ENCODE measurements at places on chromosomes 4 and X.

DNA sequence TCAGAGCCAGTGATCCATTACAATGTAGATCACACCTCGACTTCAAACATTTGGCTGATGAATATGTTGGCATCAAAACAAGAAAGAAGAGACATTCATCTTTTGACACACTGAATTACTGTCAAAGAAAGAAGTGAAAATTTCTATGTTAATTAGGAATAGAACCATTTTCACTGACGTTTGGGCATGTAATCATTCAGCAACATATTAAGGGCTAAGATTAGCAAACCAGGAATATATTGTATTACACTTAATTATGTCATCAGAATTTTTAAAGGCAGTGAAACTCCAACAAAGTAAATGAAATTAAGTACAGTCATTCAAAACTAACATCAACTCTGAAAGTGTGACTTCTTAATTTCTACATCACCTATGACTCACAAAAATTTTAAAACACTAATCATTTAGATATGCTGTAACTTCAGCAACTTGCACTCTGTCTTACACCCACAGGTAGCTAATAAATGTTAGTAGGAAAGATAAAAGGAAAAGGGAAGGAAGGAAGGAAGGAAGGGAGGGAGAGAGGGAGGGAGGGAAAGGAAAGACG is 1.4 kb upstream of the SMR3A start:
- H3K4me1 ChIP-seq = no peaks in the 10 kb centered on the region
- H3K36me3 ChIP-seq = no peaks in the 10 kb centered on the region
- no peak for DNase-seq
- H3K4me3 ChIP-seq = no peak overlapping the region
- H3K27ac ChIP-seq = no peak overlapping the region
- H3K27me3 ChIP-seq = no peaks in the 10 kb centered on the region

DNA sequence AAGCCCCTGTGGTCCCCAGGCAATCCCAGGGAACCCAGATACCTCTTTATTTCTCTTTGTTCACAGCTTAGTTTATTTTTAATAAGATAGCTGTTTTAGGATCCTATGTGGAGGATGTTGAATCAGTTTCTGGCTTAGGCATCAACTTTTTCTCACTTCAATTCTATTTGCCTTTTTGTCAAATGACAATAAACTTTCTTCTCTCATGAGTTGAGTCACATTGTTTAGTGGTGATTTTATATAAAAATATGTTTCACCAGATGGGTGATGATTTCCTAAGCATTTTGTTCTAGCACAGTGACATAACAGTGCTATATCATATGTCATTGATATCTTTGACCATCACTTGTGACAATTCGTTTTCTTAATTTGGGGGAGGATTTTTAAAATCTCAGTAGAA is 198.1 kb upstream of the PUDP start:
- no peak overlapping the region for H3K27ac ChIP-seq
- no peak overlapping the region for H3K4me3 ChIP-seq
- no peaks in the 10 kb centered on the region for H3K27me3 ChIP-seq
- no peak for DNase-seq
- H3K4me1 ChIP-seq = no peaks in the 10 kb centered on the region

DNA sequence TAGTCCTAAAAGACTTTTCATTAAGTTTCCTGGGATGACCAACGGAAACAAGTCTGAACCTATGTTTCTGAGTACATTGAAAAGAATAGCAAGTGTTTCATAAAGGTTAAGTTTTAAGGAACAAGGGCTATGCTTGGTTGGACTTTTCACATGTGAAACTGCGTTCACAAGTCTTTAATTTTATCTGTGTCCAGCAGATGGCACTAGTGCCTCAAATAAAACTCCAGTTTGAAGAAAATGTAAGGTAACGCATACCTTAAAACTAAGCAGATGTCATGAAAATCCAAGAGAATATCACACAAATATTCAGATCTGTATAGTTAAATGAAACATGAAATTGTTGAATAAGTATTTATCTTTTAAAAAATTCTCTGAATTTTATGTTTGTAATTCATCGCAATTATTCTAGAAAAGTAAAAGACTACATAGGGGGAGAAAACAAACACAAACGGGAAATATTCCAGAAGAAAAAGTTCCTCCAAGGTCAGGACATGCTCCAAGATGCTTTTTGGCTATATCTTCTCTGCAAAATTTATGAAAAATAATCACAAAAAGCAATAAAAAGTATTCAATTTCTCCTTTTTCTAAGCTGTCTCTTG is 89.6 kb upstream of the MAD2L1 start:
- no peak overlapping the region for H3K27ac ChIP-seq
- H3K36me3 ChIP-seq = no peaks in the 10 kb centered on the region
- no peak overlapping the region for H3K4me3 ChIP-seq
- H3K4me1 ChIP-seq = no peaks in the 10 kb centered on the region
- DNase-seq = no peak
- H3K27me3 ChIP-seq = no peaks in the 10 kb centered on the region

GRCh38 chr4:166421556-166422156 is 548.6 kb downstream of the TLL1 start:
- no peaks in the 10 kb centered on the region for H3K4me1 ChIP-seq
- no peaks in the 10 kb centered on the region for H3K36me3 ChIP-seq
- no peak overlapping the region for H3K27ac ChIP-seq
- DNase-seq = no peak
- no peak overlapping the region for H3K4me3 ChIP-seq

DNA sequence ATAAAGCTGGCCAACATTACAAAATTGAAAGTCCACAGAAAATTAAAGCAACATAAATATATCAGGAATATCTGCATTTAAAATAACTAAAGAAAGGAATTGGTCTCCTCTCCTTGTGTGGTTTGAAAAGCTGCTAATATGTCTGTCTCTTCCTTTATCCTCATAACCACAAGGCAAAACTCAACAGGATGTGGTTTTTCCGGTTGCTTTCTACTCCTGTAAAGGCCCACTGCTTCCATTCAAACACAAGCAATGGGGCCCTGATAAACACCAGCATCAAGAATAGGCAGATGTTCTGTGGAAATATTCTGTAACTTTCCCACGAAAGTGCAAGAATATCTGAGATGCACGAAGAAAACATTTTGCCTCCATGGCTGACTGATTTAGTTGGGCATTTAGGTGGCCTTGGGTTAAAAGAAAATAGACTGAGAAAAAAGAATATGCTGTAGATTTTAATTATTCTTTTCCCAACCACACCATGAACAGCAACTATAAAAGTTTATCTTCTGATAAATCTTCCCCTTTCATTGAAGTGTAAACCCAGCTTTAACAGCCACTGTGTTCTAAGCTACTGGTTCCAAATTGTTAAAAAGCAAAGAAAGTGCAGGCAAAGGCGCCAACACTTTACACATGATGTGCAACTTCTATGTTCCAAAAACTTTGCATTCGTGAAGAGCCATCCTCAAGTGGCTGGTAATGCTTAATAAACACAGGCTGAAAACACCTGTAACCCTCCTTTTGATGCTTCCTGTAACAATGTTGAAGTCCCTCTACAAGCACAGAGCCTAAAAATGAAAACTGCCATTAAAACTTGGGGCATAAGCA is 50.5 kb upstream of the NDST3 start:
- no peak overlapping the region for H3K4me3 ChIP-seq
- no peaks in the 10 kb centered on the region for H3K27me3 ChIP-seq
- H3K4me1 ChIP-seq = no peaks in the 10 kb centered on the region
- no peak for DNase-seq
- no peak overlapping the region for H3K27ac ChIP-seq

DNA sequence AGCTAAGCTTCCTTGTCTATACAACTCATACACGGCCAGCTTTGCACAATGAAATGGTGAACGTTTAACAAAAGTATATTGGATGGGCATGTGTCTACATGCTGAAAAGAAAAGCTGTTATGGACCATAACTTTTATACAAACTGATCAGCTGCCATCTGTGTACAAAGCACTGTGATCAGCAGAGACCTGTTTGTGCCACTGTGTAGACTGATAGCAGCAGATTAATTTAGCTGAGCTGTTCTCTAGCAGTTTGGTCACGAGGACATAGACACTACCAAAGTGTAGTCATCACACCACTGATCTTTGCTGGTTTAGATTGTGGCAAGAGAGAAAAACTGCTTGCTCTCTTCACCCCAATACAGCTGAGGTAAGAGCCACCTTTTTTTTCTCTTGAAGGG is 124.5 kb downstream of the RAPGEF2 start:
- H3K4me1 ChIP-seq = peaks cover 3% of the 10 kb centered on the region
- no peaks in the 10 kb centered on the region for H3K36me3 ChIP-seq
- no peak overlapping the region for H3K4me3 ChIP-seq
- H3K27me3 ChIP-seq = no peaks in the 10 kb centered on the region

DNA sequence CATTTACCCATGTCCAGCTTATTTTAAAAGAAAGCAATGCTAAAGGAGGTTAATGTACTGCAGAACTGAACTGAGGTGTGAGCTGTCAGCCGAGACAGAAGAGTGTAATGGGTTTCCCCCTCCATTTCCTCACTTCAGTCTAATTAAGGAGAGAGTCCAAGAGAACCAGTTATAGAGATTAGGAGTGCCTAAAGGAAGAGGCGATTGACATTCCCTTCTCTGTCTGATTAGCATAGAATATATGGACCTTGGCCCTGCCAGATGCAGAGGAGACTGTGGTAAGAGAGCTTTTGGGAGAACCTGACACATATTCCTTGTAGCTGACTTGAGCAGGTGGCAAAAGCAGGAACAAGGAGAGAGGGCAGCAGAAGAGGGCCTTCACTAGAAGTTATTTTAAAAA is 137.5 kb upstream of the INPP4B start:
- H3K27me3 ChIP-seq = no peaks in the 10 kb centered on the region
- no peak overlapping the region for H3K4me3 ChIP-seq
- DNase-seq = no peak
- H3K4me1 ChIP-seq = no peaks in the 10 kb centered on the region
- H3K36me3 ChIP-seq = no peaks in the 10 kb centered on the region

DNA sequence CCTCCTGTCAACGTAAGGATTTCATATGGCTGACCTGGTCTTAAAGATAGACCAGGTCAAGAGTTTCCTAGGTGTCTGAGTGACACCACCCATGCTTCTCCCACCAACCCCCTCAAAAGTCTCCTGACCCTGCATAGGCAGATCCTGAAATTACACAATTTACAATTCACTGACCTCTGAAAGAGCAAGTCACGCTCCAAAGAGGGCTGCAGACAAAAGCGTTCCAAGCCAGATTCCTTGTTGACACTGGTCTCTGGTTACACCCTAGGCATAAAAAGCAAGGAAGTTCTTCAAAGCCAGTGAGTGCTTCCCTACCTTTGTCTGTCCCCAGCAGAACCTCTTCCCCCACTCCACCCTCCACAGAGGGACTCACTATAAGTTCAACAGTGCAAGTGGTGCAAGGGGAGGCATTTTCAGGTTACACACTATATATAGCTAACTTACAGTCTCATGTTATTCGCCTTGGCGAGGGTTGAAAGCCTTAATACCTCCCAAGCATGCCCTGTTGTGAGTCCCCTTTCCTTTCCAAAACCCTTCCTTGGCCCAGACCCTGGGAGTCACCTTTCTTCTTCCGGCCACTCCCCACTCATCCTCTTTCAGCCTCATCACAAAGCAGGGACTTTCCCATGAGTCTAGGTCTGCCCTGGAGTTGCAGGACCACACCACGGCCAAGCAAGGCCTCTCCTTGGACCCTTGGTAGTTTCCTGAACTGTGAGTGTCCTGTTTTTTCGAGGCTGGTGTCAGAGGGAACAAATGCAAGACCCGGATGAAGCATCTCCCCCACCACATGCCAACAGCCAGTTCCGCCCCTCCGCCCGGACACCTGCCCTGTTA is 58.0 kb upstream of the KLF3 start:
- no peak for DNase-seq
- no peaks in the 10 kb centered on the region for H3K36me3 ChIP-seq
- no peaks in the 10 kb centered on the region for H3K27me3 ChIP-seq

GRCh38 chrX:39261446-39262147 is 460.3 kb downstream of the MID1IP1 start:
- DNase-seq = no peak
- H3K27me3 ChIP-seq = no peaks in the 10 kb centered on the region
- H3K36me3 ChIP-seq = no peaks in the 10 kb centered on the region
- H3K4me1 ChIP-seq = peaks cover 3% of the 10 kb centered on the region

DNA sequence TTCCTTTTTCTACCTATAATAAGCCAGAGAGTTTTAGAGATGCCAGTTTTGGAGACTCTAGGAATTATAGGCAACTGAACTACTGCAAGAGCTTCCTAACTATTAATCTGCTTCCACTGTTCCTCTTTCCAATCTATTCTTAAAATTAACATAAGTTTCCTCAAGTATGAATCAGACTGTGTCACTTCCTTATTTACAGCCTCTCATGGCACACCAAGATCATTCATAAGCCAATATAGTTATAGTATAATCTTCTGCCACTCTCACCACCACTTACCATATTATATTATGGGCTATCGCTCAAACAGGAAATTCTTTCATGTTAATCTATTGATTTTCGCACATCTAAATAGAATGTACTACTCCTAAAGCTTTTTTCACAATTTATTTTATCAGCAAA is 383.5 kb downstream of the STPG2 start:
- no peaks in the 10 kb centered on the region for H3K4me1 ChIP-seq
- H3K27ac ChIP-seq = no peak overlapping the region
- no peak for DNase-seq
- no peaks in the 10 kb centered on the region for H3K27me3 ChIP-seq

DNA sequence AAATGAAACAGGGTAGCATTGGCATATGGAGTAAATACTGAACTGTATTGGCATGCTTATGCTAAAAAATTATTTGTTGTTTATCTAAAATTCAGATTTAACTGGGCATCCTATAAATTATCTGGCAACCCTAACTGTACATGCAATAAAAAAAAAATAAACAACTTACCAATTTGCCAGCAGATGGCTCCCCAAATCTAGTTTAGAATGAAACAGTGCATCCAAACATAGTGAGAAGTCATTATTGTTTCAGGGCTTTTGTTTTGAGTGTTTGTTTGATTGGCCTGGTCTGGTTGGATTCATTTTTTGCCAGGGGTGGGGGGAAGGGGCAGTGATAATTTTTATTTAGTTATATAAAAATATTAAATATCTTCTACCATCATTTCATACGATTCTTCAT is 12.8 kb upstream of the NSUN7 start:
- no peaks in the 10 kb centered on the region for H3K4me1 ChIP-seq
- no peak overlapping the region for H3K27ac ChIP-seq
- H3K27me3 ChIP-seq = no peaks in the 10 kb centered on the region
- no peak overlapping the region for H3K4me3 ChIP-seq
- H3K36me3 ChIP-seq = no peaks in the 10 kb centered on the region
- DNase-seq = no peak

- no peak for DNase-seq
- no peaks in the 10 kb centered on the region for H3K4me1 ChIP-seq
- no peaks in the 10 kb centered on the region for H3K27me3 ChIP-seq
- H3K27ac ChIP-seq = no peak overlapping the region
Observed at GRCh38 chrX:132652871-132653270, 164.0 kb upstream of the MBNL3 start.

- no peaks in the 10 kb centered on the region for H3K4me1 ChIP-seq
- H3K36me3 ChIP-seq = no peaks in the 10 kb centered on the region
- H3K4me3 ChIP-seq = no peak overlapping the region
- no peaks in the 10 kb centered on the region for H3K27me3 ChIP-seq
- DNase-seq = no peak
Observed at GRCh38 chrX:4277122-4277521, 563.7 kb upstream of the PRKX start.

- H3K4me3 ChIP-seq = no peak overlapping the region
- no peaks in the 10 kb centered on the region for H3K4me1 ChIP-seq
- no peak for DNase-seq
Observed at GRCh38 chr4:141560056-141560455, 76.3 kb upstream of the IL15 start.
